ENCODE measurements at places on chromosomes 4 and X.
A peak's percentile ranks its signal among the peaks of the same experiment; 100 is the strongest.

- DNase-seq = no peak
These were observed 97.4 kb downstream of the RASL11B start for GRCh38 chr4:52959541-52959940.

DNA sequence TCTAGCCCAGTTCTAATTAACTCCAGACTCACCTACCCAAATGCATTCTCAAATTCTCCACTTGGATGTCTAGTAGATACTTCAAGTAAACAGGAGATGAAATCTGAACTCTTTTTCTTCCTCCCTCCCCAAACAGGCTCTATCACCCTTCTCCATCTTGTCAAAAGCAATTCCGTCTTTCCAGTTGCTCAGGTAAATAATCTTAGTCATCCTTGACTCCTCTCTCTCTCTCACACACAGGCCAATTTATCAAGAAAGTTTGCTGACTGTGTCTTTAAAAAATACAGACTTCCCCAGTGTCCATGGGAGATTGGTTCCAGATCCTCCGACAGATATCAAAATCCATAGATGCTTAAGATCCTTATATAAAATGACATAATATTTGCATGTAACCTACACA is 12.9 kb downstream of the TXK start:
- no peak for DNase-seq

DNA sequence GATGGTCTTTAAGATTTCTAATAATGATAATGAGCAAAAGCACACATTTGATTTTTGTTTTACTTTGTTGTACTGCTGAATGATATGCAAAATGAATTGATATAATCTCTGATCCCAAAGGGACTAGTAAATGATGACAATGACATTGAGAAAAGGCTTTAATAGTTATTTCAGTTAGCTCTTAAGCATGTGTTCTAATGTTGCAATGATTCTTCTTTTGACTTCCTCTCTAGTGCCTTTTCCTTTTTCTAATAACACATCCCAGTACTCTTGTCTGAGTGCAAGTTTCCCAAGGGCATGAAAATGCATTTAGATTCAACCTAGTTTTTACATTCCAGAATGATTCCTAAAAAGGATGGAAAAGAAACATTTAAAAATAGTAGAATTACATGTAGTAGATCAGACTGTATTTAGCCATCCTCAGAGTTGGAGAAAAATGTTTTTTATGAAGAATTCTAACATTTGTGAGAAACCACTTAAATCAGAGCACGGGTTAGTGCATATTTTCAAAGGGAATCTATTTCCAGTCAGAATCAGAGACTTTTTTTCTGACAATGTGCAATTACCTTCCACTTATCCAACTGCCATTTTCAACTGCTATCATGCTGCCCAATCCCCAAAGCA is 508.8 kb downstream of the C4orf33 start:
- no peak for DNase-seq

DNA sequence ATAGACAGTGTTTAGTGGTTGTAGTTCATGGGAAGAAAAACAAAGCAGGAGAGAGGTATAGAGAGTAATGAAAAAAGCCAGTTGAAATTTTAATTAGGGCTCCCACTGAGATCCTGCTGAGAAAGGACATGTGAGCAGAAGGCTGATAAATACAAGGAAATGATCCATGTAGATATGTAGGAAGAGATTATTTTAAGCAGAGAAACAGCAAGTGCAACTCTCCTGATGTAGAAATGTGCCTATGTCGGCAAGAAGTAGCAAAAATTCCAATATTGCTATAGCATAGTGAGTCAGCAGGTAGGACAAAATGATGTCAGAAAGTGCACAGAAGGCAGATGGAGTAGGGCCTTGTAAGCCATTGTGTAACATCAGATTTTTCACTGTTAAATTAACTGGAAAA is 1027.3 kb downstream of the PCDH18 start:
- no peak for DNase-seq

- DNase-seq = no peak
These were observed 15.0 kb downstream of the RPS4X start for GRCh38 chrX:72262077-72262476.

GRCh38 chr4:4388836-4389575 is 2.1 kb downstream of the NSG1 start:
- DNase-seq = no peak

GRCh38 chr4:172975651-172976229 is 192.9 kb upstream of the GALNT7 start:
- no peak for DNase-seq

DNA sequence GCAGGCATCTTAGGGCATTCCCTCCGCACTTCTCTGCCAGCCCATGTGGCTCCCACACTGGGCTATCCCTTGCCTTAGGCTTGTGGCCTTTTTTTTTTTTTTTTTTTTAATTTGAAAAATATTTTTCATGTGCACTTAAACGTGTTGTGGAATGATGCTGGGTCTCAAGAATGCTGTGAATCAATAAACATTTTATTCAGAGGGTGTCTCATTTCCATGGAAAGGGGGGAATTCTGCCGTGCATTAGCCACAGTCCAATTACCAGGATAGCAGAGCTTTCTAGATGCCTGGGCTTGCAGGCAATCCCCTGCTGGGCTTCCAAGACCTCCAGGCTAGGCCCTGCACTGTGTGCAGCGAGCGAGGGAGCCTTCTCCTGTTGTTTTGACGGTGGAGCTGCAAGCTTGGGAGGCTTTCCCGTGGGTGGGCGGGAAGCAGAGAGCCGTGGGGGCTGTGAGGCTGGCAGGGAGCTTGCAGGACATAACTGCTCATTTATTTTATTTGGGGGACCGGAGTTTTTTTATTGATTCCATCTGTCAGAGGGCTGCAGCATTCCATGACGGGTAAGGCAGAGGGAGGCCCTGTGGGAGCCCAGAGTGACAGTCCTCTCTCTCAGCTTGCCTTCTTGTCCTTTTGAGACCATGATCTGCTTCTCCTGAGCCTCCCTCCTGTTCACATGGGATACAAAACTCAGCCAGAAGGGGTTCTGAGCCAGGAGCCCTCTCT is 2.6 kb upstream of the CPZ start:
- DNase-seq = no peak

DNA sequence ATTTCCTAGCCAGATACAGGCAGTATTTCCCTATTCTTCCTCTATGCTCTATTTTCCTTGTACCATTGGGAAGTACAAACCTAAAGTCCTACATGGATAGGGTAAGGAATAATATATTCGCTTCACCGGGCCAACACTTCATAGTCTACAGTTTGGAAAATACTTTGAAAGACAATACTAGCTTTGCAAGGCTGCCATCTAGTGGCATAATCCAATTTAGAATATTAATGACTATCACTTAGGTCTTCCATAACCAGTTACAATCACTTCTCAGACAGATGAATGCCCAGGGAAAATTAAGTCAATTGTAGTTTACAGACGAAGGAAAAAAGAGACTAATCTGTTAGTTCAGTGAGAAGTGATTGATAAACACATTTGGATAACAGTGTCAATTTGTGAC is 141.0 kb upstream of the FAM47C start:
- DNase-seq = peak; percentile 2

- no peak for DNase-seq
These were observed 83.7 kb downstream of the FBXO8 start for GRCh38 chr4:174199735-174200134.

DNA sequence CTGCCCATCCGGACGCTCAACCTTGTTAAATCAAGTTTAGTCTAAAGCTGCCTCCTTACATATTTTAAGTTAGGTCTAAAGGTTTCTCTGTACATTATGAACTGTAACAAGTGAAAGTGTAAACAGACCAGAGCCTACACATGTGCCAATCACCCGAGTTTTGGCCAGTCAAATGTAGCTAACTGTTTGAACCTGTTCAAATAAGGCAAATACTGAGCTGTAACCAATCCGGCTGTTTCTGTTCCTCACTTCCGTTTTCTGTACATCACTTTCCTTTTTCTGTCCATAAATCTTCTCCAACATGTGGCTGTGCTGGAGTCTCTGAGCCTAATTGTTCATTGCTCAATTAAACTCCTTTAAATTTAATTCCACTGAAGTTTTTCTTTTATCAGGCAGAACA is 113.3 kb upstream of the SHISA3 start:
- no peak for DNase-seq

GRCh38 chr4:185229021-185229818 is 19.8 kb downstream of the SNX25 start:
- no peak for DNase-seq

GRCh38 chr4:23888421-23889319 is 1.2 kb downstream of the PPARGC1A start:
- DNase-seq = no peak

- DNase-seq = no peak
These were observed 39.0 kb downstream of the FAM53A start for GRCh38 chr4:1644891-1645657.

- no peak for DNase-seq
These were observed 22.9 kb downstream of the EXOC1 start for GRCh38 chr4:55876387-55876786.

- no peak for DNase-seq
These were observed 396.4 kb upstream of the TRAM1L1 start for GRCh38 chr4:117481742-117482141.

DNA sequence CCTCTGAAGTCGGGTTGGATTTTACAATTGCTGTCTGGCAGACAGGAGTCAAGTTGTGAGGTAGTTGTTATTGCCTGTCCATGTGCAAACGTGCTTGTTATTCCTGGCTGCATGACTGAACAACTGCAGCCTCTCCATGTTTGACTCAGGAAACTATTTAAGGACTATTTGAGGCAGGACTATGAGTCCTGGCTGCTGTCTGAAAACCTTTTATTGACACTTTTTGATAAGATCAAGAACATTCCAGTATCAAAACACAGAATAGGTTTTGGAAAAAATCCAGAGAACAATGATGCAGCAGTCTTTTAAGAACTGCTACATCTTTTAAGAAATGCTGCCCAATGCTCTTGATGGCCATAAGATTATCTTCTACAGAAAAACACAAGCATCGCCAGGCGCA is 10.0 kb upstream of the SPRY1 start:
- no peak for DNase-seq

DNA sequence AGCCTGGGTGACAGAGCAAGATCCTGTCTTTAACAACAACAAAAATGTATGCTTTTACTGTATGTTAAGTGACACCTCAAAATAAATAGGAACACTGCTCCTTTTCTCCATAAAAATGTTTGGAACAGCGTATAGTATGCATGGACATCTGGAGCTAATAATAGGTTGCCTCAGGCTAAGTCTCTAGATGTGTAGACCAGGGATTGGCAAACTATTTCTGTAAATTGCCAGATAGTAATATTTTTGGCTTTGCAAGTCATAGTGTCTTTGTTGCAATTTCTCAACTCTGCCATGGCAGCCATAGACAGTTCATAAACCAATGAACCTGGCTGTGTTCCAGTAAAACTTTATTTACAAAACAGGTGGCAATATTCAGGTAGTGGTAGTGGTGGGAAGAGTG is 76.6 kb upstream of the CBLL2 start:
- no peak for DNase-seq

- no peak for DNase-seq
These were observed 23.6 kb upstream of the RASGEF1B start for GRCh38 chr4:81495345-81495744.

DNA sequence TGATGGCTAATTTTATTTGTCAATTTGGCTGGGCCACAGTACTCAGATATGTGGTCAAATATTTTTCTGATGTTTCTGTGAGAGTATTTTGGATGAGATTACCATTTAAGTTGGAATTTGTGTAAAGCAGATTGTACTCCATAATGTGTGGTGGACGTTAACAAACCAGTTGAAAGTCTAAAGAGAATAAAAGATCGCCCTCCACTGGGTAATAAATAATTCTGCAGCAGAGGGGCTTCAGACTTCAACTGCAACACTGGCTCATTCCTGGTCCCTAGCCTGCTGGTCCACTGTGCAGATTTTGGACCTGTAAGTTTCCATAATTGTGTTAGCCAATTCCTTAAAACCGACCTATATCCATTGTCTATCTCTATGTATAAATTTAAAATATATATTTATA is 540.3 kb downstream of the PCDH18 start:
- no peak for DNase-seq

- no peak for DNase-seq
These were observed 14.3 kb downstream of the ANTXR2 start for GRCh38 chr4:80058740-80059139.

- DNase-seq = no peak
These were observed 26.6 kb downstream of the PCDH7 start for GRCh38 chr4:30746735-30747134.

DNA sequence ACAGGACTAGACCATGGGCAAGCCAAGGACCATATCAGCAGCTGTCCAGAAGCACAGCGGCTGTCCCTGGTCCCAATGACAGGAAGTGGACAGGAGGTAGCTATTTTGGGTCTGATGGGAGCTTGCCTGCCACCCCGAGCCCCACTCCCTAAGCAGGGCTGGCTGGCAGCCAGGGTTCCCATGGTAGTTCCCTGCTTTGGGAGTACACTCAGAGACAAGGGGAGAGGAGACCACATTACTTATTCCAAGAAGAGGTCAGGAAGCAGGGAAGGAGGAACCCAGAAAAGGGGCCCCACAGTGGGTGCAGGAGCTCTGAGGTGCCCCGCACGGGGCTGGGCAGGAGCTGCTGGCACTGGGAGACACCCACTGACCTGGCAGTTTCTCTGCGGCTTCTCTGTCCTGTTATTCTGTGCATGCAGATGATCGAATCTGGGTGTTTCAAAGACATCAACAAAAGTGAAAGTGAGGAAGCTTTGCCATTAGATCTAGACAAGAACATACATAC is 36.3 kb downstream of the HTT-AS start:
- DNase-seq = peak; percentile 11

DNA sequence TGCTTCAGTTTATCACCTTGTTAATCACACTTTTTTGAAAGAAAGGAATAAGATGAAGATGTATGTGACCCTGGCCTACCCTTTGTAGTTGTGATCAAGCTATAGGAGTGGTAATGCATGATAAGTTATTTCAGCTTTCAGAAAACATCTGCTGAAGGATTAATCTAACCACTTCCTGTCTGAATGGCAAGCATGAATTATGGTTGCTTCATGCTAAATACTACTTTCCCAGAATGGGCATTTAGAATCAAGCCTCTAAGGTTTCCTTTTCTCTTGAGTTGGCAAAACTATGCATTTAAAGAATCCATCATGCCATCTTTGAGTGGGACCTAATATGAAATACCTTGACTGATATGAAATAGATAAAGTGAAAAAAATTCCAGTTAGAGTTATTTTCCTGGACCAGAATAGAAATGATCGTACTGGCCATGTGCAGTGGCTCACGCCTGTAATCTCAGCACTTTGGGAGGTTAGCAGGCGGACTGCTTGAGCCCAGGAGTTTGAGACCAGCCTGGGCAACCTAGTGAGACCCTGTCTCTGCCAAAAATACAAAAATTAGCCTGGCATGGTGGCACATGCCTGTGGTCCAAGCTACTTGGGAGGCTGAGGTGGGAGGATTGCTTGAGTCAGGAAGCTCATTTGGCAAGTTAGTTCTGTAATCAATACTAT is 59.1 kb downstream of the ANXA3 start:
- no peak for DNase-seq

- no peak for DNase-seq
These were observed 457.8 kb downstream of the TRAM1L1 start for GRCh38 chr4:116627545-116627944.
